ENCODE measurements at places on chromosomes 4 and X. TPM values are rescaled to one million over a fixed set of nuclear protein-coding genes. Genes with fewer than 3 reads are reported as not detected.

TMSB15A gene
- total RNA-seq = 1.5 TPM

H2BW2 gene
- not detected for total RNA-seq

ABLIM2 gene
- 0.24 TPM for total RNA-seq

FRG2 gene
- not detected for total RNA-seq

JCHAIN gene
- not detected for total RNA-seq

CCDC160 gene
- not detected for total RNA-seq

SCML1 gene
- total RNA-seq = 11.8 TPM

ATP1B4 gene
- total RNA-seq = not detected

ARMCX2 gene
- total RNA-seq = 10.9 TPM

FGFBP2 gene
- total RNA-seq = not detected

GAGE12H gene
- not detected for total RNA-seq

FHIP1A gene
- 0.17 TPM for total RNA-seq

IL1RAPL1 gene
- total RNA-seq = not detected

CNGA1 gene
- total RNA-seq = 0.94 TPM

HNRNPD gene
- 340 TPM for total RNA-seq

EPGN gene
- total RNA-seq = not detected

F8A1 gene
- total RNA-seq = 35.0 TPM

SYN1 gene
- 0.36 TPM for total RNA-seq

S100P gene
- total RNA-seq = 8.5 TPM

CFAP299 gene
- not detected for total RNA-seq

CYSLTR1 gene
- 2.1 TPM for total RNA-seq

GABRE gene
- total RNA-seq = not detected

MFSD8 gene
- total RNA-seq = 11.2 TPM

NPY2R gene
- total RNA-seq = not detected

MTMR8 gene
- total RNA-seq = 6.4 TPM

HTRA3 gene
- total RNA-seq = not detected

ADH6 gene
- total RNA-seq = not detected

PRR32 gene
- not detected for total RNA-seq
